WTC11 (cell line): ENCODE measurements at places on chromosomes 16 and 17.

DNA sequence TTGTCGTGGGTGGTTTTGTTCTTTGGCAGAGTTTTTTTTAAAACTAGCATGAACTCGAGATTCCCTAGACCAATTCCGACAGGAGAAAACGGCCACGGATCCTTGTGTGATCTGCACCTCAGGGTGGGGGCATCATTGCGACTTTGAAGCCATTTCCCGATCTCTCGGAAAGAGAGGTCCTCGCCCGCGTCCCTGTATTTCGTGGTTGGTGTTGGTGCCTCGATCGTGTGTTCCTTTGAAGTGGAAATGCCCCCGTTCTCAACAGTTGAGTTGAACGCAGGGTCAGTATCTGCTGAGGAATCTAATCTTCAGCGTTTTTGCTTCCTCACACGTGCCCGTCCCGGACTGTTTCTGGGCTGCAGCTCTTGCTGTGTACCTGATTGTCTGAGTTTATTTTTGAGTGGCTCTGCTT is 1.1 kb downstream of the CRAMP1 start:
- no peak for DNase-seq

GRCh38 chr17:1617620-1618174 is 10.9 kb downstream of the SLC43A2 start:
- no peak for DNase-seq

- no peak for DNase-seq
These were observed 14.0 kb downstream of the CEP295NL start for GRCh38 chr17:78888941-78889518.

DNA sequence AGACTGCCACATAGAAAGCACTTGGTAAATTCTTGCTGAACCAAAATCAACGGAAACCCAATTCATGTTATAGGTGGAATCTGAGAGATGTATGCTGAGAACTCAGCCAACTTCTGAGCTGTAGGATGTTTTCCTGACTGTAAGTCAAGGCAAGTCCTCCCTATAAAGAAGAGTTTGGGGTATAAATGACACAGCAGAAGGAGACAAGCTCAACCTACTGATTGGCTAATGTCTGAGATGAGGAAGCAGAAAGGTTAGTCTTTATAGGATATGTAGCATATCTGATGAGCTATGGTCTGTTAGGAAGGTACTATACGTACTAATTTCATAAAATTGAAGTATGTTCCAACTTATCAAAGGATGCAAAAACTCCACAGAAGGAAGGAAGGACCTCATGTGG is 99.5 kb downstream of the XYLT1 start:
- no peak for DNase-seq

DNA sequence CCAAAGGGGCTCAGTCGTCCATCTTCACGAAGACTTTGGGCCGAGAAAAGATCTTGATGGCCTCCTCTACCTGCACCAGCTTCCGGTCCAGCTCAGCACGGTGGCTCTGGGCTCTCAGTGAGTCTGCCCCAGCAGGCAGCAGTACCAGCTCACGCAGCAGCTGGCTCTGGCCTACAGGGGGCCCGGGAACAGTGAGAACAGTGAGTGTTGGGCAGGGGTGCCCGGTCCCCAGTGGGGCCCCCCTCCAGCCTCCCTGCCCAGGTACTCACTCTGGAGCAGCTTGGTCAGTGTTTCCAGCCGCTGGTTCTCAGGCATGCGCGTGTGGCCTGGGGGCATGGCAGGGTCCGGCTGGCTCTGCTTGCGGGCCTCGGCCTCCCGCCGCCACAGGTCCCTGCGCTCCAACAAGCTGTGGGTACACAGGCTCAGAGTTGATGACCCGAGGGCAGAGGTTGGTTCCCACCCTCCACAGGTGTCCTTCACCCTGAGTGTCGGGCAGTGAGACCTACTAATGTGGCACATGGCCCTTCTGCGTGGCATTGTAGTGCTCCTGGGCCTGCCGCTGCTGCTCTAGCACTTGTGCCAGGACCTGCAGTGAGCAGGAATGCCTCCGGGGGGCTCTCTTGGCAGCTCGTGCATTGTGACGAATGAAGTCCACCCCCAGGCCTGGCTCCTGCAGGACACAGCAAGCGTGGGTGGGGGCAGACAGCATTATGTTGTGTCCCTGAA is 2.6 kb downstream of the PARD6A start:
- DNase-seq, result peak; percentile 81

DNA sequence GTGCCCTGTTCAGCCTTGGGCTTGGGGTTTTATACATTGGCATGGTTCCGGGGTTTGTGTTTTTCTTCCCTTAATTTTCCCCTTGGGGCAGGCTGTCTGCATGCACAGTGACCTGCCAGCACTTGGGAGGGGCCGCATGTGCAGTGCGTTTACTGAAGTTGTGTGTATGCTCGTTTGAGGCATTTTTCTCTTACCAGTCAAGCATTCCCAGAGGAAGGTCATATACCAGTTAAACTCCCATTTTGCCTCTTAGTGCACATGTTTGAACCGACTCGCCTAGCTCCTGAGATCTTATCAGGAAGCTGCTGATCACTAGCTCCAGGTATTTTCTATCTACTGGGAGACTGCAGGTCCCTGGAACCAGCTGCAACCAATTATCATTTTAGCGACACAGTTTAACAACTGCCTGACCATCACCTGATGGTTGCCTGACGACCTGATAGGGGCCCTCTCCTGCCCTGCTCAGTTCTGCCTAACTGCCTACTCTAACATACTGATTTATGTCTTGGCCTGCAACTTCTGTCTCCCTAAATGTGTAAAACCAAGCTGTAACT is 51.4 kb downstream of the MFSD11 start:
- DNase-seq, result no peak

- peak; percentile 84 for DNase-seq
These were observed 15.0 kb downstream of the ZNF213 start for GRCh38 chr16:3149630-3150345.

GRCh38 chr16:2148714-2149629 is 547 bp downstream of the RAB26 start:
- no peak for DNase-seq

- peak; percentile 67 for DNase-seq
These were observed 34.7 kb downstream of the MYO18A start for GRCh38 chr17:29145289-29146073.

GRCh38 chr16:86245351-86245750 is 265.0 kb upstream of the FOXF1 start:
- no peak for DNase-seq

GRCh38 chr17:40953881-40954280 is 12.9 kb downstream of the KRT39 start:
- no peak for DNase-seq

- DNase-seq, result no peak
These were observed 198.2 kb upstream of the CHMP6 start for GRCh38 chr17:80793421-80793820.

- no peak for DNase-seq
These were observed 4.6 kb downstream of the COL1A1 start for GRCh38 chr17:50196826-50197225.

DNA sequence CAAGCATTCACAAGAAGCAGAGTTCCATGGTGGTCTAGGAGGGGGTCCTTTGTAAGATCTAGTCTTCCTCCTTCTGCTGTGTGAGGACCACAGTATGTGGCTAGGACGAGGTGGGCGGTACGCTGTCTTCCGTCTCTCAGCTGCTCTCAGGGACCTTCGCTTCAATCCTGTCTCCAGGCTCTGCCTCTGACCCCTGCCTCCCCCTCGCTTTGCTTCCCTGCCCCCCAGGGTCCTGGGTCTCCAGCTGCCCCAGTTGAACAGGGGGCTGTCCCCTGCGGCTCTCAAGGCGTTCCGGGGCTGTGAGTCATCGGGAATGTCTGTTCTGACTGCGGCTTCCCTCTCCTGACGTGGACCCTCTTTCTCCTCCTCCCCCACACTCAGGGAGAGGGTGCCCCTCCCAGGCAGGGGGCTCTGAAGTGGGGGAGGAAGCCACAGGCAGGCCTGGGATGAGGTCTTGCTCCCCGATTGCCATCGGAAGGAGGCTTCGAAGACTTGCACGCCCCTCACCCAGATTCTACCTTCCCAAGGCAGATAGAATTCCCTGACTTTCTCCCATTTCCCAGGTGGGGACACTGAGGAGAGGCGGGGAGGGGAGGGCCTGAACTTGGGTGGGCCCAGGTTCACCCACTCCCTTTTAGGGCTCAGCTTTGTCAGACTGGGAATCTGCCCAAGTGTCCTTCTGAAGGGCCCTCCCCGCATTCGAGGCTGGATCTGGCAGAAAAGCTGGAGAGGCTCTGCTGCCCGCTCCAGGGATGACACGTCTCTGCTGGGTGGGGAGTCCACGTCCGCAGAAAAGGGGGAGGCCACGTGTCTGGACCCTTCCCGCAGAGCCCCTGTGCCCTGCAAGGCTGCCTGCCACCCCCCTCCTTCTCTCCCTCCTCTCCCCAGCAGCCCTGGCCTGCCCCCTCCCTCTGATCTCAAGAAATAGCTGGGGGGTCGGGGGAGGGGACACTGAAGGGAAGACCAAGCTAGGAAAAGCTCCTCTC is 9.1 kb upstream of the COL1A1 start:
- peak; percentile 44 for DNase-seq

DNA sequence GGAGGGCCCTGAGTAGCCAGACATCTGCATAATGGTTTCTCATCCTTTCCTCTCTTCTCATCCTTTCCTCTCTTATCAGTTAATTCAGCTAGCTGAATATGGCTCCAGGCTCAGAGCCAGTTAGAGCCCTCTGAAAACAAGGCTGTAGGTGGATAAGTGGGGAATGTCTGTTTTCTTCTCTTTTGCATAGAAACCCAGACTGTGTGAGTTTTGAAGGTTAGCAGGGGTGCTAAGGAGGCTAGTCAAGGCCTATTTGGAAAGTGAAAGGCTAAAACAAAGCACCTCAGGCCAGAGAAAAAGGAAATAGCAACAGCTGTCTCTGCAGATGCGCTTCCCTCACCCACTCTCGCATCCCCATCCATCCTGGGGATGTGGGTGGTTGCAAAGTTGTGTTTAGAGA is 420.9 kb downstream of the SHISA9 start:
- DNase-seq, result no peak

GRCh38 chr16:10031473-10031872 is 150.8 kb downstream of the GRIN2A start:
- DNase-seq, result no peak

DNA sequence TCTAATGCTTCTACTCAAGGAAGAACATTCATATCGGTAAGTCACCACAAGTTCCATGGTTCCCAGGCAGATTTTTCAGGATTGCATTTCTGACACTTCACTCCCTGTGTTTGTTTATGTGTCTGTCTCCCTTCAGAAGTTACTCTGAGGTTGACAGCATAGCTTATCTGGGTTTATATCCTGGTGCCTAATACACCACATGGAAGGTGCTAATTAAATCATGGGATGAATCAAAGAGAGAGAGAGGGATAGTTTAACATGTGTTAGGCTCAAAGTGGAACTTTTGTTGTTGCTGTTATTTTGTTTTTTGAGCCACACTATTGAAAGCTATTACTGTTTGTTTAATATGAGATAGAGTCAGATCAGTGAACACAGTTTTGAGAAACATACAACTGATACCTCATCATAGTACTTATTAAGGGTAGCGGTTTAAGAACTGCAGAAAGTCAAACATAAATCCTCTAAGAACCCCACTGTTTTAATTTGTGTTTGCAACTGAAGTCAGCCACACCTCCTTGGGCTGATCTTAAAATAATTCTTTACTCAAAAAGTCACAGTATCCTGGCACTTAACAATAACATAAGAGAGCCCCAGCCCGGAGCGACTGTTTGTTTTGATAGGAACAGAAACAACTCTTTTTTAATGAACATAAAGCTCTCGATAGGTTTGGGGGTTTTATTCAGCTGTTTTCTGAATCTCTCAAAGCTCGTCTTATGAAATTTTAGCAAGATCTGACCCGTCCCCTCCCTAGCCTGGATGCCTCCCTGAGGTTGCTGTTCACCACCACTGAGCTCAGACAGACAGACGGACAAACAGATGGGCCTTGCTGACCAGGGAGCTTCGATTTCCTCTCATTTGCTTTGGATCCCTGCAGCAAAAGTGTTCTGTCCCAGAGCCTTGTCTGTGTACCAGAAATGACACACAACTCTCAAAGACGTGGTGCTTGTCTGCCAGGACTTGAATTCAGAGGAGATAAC is 98.3 kb upstream of the MYOCD start:
- no peak for DNase-seq
